Lung (tissue), 17 donors: ENCODE measurements at places on chromosomes 2 and 18.
A peak's percentile ranks its signal among the peaks of the same experiment; 100 is the strongest.

DNA sequence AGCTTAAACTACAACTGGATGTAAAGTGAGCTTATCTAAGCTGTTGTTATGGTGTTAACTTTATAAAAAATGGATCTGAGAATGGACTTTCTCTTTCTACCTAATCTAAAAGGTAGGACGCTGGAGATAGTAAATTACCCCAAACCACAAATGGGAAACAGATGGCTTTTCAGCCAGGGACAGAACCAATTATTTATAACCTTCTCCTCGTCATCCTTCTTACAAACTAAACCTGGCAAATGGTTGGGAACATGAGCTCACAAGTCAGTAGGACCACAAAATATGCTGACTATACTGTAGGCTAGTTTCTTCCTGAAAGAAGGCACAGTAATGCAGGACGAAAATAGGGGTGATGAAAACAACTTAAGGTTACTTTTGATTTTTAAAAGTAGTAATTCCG lies 32.7 kb upstream of the ZDBF2 start:
- no peak for DNase-seq

- DNase-seq = no peak
Observed at GRCh38 chr2:138365581-138365980, 136.0 kb upstream of the SPOPL start.

GRCh38 chr2:111028720-111029119 lies 92.0 kb upstream of the BCL2L11 start:
- DNase-seq = no peak

DNA sequence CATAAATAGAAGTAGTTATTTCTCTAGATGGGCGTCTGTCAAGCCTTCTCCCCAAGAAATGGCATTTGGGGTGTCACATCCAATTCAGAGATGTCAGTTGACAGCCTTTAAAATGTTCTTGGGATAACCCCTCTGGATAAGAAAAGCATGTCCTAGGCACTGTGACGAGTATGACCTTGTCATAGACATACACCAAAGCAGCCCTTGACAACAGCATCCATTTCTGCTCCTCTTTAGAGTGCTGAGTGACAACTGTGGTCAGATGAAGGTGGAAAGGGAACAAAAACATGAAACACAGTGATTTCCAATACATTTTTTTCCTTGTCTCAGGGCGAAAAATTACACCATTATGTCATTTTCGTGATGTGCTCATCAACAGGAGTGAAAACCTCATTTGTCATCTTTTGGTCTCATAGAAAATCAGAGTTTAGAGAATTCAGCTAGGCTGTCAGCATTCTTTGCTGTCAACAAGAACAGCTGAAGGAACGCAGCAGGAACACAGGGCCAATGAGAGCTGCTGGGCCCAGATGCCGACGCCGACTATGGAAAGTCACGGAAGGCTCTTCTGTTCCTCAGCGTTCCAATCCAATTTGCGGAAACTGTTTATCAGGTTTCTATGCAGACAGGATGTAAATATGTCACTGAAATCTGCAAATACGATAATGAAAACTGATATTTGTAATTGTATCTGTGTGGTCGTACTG lies 193.2 kb downstream of the ICOS start:
- DNase-seq = peak; percentile 42

GRCh38 chr18:35289293-35289692 lies 736 bp downstream of the ZSCAN30 start:
- peak; percentile 51 for DNase-seq

DNA sequence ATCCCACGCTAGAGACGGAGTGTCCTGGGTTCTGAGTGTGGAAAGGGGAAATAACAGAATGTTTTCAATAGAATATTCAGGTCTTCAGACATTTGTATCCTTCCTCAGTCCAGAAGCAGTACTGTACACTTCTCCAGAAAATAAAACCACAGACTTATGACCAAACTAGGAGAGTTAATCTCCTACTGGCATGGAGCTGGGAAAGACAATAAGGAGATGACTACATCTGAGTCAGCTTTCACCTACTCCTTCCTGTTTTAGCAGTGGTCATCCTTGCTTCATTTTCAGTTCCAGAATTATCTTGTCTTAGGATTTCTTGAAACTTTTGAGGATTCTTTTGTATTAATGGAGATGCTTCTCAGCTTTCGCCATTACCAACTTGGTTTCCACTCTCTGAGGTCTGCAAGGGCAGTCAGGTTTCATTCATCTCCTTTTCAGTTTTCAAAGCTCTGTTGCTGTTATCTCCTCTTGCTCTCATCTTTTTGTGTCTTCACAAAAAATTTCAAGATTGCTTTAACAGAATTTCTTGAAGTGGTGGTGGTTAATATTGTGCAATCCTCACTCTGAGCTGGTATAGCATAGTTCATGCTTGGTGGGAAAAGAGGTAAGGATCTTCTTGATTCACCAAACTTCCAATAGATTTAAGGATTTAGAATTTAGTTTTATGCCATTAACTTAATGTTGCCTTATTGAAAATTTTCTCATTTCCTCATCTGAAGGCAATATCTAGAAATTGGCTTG lies 23.7 kb upstream of the NR4A2 start:
- DNase-seq = no peak

DNA sequence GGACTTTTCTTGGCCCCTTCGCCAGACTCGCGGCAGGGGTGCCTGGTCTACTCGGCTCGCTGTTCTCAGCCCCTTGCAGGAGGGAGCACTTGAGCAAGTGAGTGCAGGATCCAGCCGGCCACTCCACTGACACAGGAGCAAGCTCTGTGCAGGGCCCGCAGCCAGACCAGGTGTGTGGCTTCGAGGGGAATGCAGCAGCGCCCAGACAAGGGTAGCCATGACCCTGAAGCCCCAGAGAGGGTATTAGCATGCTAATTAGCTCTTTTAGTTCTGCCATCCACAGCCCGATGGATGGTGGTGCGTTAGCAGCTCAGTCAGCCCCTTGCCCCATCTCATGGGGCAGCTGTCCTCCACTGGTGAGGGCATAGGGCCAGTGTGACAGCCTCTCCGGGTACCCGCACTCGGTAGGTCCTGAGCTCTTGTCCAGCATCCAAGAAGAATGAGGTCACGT lies 103.2 kb upstream of the HS6ST1 start:
- DNase-seq = no peak

DNA sequence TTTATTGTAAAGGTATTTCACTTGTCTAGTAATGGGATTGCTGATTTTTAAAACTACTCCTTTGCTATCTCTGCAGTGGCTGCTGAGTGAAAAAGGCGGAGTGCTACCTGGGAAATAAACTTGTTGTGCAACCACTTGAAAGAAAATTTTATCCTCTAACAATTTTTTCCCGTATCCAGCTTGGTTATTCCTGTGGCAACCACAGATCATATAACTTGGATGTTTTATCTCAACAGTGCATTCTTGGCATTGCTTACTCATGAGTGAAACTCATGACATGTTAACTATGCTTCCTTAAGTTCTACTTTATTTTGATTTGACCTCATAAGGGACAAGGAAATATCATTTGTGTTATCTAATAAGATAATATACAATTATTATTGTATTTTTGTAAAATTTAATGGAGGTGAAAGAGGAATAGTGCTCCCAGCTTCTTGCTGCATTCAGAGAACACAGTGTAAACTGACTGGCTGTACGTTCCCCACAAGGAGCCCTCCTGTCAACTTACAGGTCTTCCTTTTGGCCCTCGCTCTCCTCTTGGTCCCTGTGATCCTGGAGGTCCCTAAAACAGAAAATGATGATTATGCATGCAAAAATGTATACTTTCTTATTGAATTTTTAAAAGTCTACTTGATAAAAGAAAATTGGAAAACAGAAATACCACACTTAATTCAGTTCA lies 82.7 kb downstream of the COL5A2 start:
- peak; percentile 53 for DNase-seq

- peak; percentile 63 for DNase-seq
Observed at GRCh38 chr2:240255811-240256703, 115.6 kb upstream of the OTOS start.

DNA sequence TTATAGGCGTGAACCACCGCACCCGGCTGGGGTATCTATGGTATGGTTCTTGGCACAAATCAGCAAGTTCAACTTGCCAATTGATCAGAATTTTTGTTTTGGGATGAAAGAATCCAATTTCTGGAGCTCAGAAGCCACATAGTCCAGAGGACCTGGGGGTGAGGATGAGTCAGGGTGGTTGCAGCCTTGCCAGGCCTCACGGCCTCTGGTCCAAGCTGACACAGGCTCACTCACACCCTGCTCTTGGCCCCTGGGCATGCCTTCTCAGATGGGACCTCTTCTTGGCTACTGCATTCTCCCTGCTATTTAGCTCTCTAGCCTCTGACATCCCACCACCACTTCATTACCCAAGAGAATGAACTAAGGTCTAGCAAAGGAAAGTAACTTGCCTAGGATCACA lies 16.3 kb downstream of the CAPG start:
- DNase-seq = no peak

DNA sequence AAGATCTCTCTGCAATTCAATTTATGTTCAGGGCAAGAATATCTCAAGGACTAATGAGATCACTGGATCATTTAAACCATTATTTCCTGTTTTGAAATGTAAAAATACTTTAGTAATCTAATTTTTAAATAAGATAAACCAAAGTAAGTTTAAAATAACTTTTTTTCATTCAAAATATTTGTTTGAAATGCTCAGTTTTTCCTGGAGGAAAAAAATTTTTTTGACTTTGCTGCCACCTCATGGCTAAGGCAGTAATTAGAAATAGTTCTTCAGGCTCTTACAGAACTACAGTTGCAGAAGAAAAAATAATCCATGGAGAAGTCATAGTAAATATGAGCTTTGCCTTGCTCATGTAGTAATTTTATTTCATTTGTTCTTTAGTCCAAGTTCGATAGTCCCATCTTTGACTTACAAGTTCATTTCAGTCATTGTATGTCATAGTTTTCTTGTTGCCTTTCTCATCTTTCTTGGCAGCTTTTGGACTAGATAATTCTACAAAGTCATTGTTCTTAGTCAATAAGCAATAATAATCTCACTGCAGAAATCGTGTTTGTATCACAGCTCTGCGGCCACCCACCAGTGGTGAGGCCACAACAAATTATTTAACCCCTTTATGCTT lies 127.4 kb downstream of the DPP4 start:
- peak; percentile 63 for DNase-seq

DNA sequence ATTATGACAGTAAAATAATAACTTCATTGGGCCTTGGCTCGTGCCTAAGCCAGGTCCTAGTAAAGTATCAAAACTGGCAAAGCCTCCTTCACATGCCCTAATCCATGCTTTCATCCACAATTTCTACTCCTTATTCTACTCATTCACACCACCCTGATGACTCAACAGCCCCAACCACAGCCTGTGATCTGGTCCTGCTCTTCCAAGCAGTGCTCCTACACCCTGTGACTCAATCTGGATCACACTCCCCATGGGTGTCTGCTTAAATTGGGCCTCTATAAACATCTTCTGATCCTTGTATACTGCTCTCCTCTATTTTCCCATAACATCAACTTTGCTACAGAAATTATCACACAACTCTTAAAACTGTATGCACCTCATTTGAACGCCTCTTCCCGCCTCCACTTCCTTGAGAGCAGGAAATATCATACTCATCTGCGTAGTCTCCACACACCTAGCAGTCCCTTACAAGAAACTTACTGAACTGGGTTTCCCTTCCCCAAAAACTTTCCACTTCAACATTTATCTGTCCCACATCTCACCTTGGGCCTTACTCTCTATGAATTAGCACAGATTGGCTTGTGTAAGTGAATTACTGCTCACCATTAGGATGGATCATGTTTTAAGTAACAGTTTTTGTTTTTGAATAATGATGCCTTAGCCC lies 15.9 kb downstream of the GTF3C3 start:
- no peak for DNase-seq

GRCh38 chr2:9229470-9229820 lies 22.8 kb downstream of the ASAP2 start:
- no peak for DNase-seq

GRCh38 chr2:127254386-127254981 lies 34.4 kb upstream of the CYP27C1 start:
- no peak for DNase-seq

GRCh38 chr2:191311-192190 lies 72.3 kb downstream of the SH3YL1 start:
- DNase-seq = no peak

DNA sequence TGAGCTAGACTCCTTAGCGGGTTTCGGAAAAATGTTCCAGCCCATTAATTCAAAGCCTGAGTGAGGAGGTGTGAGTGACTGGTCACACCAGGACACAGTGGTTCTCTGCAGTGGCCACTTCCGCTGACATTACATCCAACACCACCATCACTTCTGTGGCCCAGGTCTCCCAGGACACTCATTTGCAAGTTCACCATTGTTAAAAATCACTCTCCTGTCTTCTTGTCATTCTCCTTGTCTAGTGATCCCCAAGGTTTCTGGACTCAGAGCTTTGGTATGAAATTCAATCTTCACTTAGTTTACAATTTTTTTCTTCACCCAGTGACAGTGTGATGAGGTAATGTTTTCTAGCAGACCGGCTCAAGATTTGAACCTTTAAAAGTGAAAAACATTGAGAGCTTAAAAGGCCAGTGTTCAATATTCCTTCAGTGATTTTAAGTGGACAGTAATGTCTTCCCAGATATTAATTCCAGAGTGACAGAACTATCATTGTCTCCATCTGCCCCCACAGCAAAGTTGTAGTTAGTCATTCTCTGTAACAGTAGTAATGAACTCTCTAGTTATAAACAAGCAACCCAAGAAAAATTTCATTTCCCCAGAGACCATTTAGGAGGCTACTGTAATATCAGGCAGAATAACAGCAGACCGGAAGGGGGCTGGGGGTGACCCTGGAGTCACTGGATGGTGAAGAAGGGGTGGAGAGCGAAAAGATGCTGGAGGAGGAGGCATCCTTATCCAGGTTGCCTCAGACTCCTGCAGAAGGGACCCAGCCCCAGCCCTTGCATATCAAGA lies 164.9 kb downstream of the GFPT1 start:
- DNase-seq = peak; percentile 70

GRCh38 chr2:128549646-128550260 lies 231.1 kb upstream of the HS6ST1 start:
- DNase-seq = peak; percentile 77

DNA sequence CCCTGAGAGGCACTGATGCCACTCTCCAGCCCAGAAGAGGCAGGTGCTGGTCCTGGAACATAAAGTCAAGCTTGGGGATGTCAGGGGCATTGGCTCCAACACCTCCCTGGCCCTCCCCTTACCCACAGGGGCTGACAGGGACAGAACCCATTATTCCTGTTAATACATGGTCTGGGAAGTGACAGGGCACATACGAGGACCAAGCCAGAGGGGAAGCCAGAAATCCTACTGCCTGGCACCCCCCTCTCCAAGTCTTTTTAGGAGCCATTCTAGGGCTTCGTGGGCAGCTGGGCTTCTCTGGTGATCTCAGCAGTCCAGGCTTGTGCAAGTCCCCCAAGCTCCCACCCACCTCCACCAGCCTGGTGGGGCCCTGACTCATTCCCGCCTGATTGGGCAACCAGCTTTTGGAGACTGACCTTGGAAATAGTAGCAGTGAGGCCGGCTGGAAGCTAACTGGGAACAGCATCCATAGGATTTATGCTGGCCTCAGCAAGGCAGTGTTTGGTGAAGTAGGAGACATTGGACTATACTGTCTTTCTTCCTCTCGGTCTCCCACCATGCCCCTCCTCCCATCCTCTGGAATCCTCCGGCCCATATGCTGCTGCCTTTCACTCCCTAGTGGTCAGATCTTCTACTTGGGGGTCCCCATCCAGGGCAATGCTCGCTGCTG lies 86.4 kb upstream of the HK2 start:
- no peak for DNase-seq

- DNase-seq = peak; percentile 36
Observed at GRCh38 chr2:241226723-241227572, 38.5 kb downstream of the ANO7 start.

- DNase-seq = no peak
Observed at GRCh38 chr18:5447442-5447841, 96.4 kb downstream of the EPB41L3 start.

- DNase-seq = peak; percentile 78
Observed at GRCh38 chr2:219418155-219419011, at the start of gene DES. Gene DES (plus strand): TSS chr2:219418377. CDS start chr2:219418463, 86 bp downstream.

GRCh38 chr2:185700883-185701282 lies 37.7 kb upstream of the FSIP2 start:
- DNase-seq = peak; percentile 8
